HFFc6 (cell line): ENCODE measurements at places on chromosomes 1 and 21.

DNA sequence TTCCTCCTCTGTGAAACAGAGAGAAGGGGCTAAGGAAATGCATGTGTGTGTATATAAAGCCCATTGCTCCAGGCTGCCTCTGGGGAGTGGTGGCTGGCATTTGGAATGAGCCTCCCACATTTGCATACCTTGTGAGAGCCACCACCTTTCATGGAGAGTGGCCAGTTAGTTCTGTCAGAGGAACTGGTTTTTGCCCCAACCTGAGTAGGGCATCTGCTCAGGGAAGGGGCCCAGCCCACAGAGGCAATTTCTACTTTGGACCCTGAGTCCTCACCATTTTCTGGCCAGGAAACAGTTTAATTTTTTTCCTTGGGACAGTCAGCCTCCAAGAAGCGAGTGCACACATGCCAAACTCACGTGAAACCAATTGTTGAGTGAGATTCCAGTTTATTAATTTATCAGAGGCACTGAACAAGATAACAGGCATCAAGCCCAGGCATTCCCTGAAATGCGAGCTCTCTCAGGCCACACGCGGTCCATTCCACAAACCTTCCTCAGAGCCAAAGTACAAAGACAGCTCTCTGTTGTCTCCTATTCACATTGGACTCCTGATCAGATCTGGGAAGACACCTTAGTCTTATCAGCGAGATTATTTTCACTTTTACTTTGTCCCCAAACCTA, 1.0 kb upstream of the SLC6A9 start:
- DNase-seq = no peak

DNA sequence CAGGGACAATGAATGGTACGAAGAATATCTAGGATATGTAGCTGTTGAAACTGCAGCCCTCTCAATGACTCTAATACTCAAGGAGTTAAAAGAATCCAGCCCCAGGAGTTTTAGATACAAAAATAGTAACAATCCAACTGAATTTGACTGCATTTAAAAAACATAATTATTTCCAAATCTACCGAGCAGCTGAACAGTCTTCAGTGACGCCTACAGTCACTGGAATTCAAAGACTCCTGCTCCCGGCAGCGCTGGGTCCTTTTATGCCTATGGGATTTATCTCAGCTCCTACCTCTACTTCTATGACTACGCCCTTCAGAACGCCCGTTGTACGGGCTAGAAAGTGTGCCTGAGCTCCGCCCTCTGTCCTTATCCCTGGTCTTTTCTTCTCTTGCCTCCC, 55.7 kb downstream of the WARS2 start:
- DNase-seq = no peak

DNA sequence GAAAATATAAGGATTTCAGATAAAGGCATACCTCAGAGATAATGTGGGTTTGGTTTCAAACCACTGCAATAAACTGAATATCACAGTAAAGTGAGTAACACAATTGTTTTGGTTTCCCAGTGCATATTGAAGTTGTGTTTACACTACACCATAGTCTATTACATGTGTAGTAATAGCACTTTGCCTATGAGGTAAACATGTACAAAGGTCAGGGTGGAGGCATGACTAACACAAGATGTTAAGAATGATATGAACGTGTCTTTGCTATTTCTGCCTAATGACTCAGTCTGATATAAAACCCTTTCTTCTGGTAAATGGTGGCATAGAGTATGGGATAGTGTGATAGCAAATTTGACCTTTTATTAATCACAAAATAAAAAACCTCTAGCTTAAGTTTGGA, 621.5 kb upstream of the ADGRL2 start:
- DNase-seq = peak; percentile 96

- no peak for DNase-seq
Measured at GRCh38 chr21:39141502-39141901, 41.7 kb downstream of the PSMG1 start.

DNA sequence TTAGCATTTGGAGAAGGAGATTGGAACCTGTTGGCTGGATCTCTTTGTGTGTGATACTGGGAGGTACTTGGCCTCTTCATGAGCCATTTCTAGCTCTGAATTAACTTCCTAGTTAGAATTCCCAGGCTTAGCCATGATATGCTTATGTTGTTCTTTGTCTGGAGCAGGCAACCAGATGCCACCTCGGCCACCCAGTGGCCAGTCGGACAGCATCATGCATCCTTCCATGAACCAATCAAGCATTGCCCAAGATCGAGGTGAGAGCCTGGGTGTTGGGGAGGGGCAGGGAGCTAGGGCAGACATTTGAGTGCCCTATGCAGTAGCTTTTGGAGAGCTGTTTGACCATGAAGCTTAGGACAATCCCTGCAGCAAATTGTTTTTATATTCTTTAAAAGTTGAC, 26.5 kb upstream of the PIGV start:
- no peak for DNase-seq

DNA sequence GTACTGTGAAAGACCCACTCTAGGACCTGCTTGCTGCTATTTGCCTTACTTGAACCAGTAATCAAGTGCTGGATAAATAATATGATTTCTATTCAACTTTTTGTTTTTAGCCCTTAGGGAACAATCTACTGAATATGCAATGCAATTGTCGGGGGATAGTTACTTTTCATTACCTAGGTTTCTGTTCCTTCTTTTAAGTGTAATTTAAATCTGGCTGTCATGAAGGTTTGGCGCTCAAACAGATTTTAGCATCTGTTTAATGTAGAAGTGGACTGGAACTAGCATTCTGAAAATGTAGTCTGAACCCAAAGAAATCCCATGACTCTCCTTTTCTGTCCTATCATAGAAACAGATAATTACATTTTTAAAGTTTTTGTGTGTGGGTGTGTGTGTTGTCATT, 4.8 kb downstream of the MGST3 start:
- DNase-seq = no peak

DNA sequence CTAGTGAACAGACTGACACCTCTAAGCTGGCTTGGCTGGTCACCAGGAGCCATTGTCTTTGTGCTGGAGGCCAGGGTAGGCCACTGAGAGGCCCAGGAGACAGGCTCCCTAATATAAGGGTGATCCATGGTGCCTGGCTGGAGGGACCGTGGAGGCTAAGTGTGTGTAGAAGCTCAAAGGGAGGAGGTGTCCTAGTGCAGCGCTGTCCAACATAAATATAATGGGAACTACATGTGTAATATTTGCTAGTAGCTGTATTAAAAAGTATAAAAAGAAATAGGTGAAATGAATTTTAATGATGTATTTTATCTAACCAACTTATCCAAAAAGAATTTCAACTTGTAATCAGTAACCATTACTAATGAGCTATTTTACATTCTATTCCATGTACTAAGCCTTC, 35.0 kb downstream of the SOX13 start:
- no peak for DNase-seq

- no peak for DNase-seq
Measured at GRCh38 chr1:54975356-54976108, 4.9 kb upstream of the TMEM61 start.

DNA sequence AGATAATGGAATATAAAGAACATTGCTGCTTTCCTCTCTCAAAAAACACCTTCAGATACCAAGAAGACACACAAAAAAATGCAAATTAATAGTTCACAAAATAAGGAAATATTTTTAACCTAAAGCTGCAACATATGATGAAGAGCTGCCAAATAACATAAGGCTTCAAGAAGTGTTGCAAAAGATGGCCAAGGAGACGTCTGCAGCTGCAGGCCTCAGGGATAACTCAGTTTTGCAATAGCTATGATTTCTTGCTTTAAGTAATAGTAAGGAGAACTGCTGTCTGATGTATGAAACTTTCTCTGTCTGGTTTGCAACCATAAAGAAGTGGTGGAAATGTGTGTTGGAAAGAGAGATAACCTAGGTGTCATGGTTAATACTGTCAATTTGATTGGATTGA, 1237.5 kb downstream of the MRPL39 start:
- DNase-seq = no peak

GRCh38 chr1:236066828-236067386, 2.0 kb upstream of the NID1 start:
- no peak for DNase-seq

DNA sequence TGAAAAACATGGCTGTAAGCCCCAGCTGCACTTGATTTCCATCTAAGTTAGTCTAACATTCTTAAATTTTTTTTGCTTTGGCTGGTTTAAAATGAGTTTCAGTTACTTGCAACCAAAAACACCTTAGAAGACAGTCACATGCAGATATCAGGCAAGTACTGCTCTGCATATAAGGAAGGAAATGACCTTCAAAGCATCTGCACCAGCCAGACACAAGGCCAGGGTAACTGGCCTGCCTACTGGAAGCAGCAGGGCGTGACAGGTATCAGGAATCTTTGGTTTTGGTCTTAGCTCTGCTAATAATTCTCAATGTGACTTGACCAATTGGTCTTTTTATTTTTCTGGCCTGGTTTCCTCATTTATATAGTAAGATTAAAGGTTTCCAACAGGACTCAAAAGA, 33.5 kb downstream of the SCYL3 start:
- DNase-seq = no peak

DNA sequence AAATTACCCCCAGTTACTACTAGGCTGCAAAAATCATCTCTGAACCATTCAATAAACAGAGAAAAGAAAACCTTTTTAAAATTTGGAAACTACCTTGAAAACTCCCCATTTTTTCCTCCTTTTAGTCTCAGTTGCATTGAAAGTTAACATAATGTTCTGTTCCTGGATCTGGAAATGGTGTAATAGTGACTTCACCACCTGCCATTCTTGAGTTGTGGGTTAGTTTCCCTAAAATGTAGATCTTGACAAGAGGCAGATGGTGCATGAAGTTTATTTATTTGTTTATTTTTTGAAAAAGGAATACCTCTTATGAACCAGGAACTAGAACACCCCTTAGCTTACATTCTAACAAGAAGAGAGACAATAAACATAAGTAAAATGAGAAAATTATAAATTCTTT, 72.8 kb downstream of the ATF6 start:
- no peak for DNase-seq

DNA sequence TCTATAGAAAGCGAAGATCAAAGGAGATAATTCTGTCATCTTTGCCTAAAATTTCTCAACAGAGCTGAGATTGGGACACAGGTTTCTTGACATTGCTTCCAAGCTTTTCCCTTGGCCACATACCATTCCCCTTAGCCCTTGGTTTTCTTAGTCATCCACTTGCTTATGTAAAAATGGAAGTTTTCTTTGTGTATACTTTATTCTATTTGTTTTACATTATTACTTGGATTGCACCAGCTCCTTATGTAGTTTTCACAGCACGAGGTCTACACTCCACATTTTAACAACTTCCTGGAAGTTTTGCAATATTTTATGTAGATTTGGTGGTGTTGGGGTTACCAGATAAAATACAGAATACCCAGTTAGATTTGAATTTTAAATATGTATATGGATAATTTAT, 129.8 kb downstream of the PLA2G4A start:
- DNase-seq = no peak

- no peak for DNase-seq
Measured at GRCh38 chr1:81950037-81950436, 149.3 kb downstream of the ADGRL2 start.

DNA sequence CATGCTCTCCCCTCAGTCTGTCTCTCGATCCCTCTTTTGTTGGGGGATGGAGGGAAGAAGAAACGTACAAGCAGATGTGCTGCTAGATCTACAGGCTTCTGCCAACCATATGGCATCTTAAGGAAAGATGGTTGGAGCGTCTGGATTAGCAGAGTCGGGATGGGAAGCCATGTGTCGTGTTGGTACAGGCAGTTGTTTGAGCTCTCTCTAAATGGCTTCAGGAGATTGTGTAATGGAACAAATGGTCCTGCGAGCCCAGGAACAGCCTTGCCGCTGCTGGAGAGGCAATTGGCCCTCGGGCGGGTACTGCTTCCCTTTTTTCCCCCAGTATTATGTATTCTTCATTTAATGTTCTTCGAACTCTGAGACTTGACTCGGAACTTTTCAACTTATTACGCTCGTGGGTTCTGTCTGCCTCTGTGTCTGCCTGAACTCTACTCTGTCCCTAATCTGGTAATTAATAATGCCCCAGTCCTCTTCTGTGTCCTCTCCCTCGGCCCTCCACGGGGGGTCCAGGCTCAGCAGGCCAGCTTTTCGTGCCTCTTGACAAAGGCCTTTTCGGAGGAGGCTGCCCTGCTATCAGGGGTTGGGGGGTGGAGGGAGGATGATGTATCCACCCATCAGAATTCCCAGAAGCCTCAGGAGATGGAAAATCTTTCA, 215.3 kb downstream of the SDCCAG8 start:
- no peak for DNase-seq

DNA sequence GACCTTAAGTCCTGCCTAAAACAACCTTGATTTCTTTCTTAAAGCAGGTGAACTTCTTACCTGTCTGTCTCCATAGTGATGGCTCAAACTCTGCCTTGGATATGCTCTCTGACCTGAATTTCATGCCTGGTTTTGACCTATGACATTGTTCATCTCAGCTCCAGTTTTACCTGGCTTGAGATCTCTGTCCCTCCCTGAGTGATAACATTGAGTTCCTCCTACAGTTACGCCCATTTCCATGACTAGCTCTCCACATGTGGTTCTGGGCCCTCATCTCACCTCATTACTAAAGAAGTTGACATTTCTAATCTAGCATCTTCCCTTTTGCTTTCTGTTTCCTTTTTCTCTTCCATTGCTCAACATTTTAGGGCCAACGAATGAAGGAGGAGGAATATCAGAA, 233.1 kb downstream of the HHIPL2 start:
- no peak for DNase-seq

GRCh38 chr1:99327357-99327756, 63.1 kb downstream of the PLPPR4 start:
- no peak for DNase-seq

DNA sequence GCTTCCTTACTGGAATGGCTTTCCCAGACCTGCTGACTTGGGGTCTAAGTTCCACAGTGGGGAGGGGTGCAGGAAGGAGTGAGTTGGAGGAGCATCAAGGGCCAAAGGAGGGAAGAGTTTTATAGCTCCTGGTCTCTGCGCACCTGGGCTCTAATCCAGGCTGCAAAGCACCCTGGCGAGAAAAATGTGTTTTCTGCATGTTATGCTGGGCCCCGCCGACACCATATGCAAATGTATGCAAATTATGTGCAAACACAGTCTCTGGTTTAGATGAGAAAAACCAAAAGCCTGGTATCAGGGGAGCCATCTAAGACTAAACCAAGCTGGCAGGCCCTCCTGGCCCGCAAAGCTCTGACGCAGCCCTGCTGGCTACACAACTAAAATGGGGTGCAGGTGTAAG, 95.0 kb downstream of the VWA5B1 start:
- DNase-seq = no peak

DNA sequence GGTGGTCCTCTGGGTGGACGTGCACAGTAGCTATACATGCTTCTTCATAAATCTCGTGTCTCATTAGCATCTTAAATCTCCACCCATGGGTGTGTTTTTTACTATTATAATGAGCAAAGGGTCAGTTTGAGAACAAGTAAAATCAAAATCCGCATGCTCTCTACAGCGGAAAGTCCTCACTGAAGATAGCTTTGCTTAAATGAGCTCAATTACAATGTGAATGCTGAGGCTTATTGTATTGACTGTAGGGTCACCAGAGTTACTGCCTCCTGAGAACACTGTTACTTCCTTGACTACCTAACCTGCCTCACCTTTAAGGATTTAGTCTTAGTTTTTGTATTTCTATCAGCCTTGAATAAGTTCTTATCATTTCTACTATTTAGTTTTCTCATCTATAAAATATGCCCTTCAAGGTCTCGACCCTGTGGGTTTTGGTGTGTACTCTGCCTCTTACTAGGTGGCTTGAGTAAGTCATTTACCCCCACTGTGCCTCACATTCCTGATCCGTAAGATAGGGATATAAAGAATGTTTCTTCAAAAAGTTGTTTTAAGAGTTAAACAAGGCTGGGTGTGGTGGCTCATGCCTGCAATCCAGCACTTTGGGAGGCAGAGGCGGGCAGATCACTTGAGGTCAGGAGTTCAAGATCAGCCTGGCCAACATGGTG, 7.9 kb downstream of the SLAMF7 start:
- DNase-seq = no peak
